Prostate gland (tissue), 2 donors: ENCODE measurements at places on chromosomes 7 and 10.

GRCh38 chr7:154947604-154948003 lies 55.3 kb downstream of the PAXIP1 start:
- no peak overlapping the region for H3K4me3 ChIP-seq
- no peak overlapping the region for H3K27ac ChIP-seq
- no peaks in the 10 kb centered on the region for H3K36me3 ChIP-seq
- H3K4me1 ChIP-seq, result no peaks in the 10 kb centered on the region
- no peaks in the 10 kb centered on the region for H3K27me3 ChIP-seq

- no peaks in the 10 kb centered on the region for H3K36me3 ChIP-seq
- H3K27ac ChIP-seq, result no peak overlapping the region
- H3K27me3 ChIP-seq, result no peaks in the 10 kb centered on the region
- no peak for DNase-seq
- no peak overlapping the region for H3K4me3 ChIP-seq
These were observed 171.9 kb upstream of the LRRN3 start for GRCh38 chr7:110918949-110919548.

DNA sequence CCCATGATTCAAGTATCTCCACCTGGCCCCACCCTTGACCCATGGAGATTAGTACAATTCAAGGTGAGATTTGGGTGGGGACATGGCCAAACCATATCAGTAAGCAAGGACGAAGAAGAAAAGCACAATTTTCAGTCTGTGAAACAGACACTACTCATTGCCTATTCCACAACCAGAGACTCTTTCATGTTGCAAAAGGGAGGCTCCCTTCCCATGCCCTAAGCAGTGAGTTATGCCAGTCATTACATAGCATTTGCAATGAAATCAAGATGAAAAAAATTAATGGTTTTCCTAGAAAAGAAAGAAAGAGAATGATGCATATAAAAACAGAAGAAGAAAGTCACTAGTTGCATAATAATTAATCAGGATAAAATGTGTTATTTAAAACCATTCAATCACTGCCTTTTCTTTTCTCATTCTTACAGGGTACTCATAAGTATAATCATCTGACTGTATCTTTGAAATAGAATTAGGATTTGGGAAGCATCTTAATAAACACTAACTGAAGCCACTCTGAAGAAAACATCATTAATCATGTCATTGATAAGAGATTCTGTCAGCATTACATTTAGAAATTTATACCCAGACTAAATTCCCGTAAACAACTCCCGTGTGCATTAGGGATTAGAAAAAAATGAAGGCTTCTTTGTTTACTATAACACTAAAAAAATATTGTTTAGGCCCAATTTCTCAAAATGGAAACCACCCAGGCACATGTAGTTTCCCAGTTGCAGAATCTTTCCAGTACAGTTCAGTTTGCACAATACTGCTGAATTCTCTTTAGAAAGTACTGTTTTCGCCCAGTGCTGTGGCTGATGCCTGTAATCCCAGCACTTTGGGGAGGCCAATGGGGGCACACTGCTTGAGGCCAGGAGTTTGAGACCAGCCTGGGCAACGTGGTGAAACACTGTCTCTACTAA lies 9.1 kb downstream of the PRPS1L1 start:
- H3K27me3 ChIP-seq, result no peaks in the 10 kb centered on the region
- no peak for DNase-seq
- no peak overlapping the region for H3K27ac ChIP-seq
- no peaks in the 10 kb centered on the region for H3K36me3 ChIP-seq
- H3K4me1 ChIP-seq, result no peaks in the 10 kb centered on the region

GRCh38 chr7:91263384-91264045 lies 718 bp upstream of the FZD1 start:
- H3K27me3 ChIP-seq, result no peaks in the 10 kb centered on the region
- H3K27ac ChIP-seq, result peak overlapping the region; percentile 97
- peak; percentile 63 for DNase-seq
- peak overlapping the region; percentile 81 for H3K4me3 ChIP-seq

GRCh38 chr10:103493362-103493915 lies at the start of gene NEURL1:
NEURL1 (plus strand) TSS chr10:103493705; CDS start chr10:103494388, 683 bp downstream.
- no peak within 1 kb of the TSS for H3K27ac ChIP-seq
- no peak for DNase-seq
- peaks cover 9% of the 10 kb centered on the region for H3K27me3 ChIP-seq
- peak within 1 kb of the TSS; percentile 38 for H3K4me3 ChIP-seq
- no peaks in the 10 kb centered on the region for H3K4me1 ChIP-seq

- H3K4me1 ChIP-seq, result peaks cover 1% of the 10 kb centered on the region
- H3K4me3 ChIP-seq, result peak overlapping the region; percentile 64
- H3K27me3 ChIP-seq, result no peaks in the 10 kb centered on the region
- H3K27ac ChIP-seq, result peak overlapping the region; percentile 63
- DNase-seq, result no peak
These were observed 662 bp downstream of the DNAJC2 start for GRCh38 chr7:103343758-103344452.

- H3K27ac ChIP-seq, result peak overlapping the region; percentile 57
- peak; percentile 49 for DNase-seq
- H3K36me3 ChIP-seq, result no peaks in the 10 kb centered on the region
- H3K4me1 ChIP-seq, result no peaks in the 10 kb centered on the region
These were observed 287.3 kb upstream of the SP4 start for GRCh38 chr7:21140622-21141021.

GRCh38 chr7:47627580-47628283 lies 45.8 kb upstream of the TNS3 start:
- H3K4me1 ChIP-seq, result no peaks in the 10 kb centered on the region
- no peak overlapping the region for H3K4me3 ChIP-seq
- no peaks in the 10 kb centered on the region for H3K27me3 ChIP-seq

DNA sequence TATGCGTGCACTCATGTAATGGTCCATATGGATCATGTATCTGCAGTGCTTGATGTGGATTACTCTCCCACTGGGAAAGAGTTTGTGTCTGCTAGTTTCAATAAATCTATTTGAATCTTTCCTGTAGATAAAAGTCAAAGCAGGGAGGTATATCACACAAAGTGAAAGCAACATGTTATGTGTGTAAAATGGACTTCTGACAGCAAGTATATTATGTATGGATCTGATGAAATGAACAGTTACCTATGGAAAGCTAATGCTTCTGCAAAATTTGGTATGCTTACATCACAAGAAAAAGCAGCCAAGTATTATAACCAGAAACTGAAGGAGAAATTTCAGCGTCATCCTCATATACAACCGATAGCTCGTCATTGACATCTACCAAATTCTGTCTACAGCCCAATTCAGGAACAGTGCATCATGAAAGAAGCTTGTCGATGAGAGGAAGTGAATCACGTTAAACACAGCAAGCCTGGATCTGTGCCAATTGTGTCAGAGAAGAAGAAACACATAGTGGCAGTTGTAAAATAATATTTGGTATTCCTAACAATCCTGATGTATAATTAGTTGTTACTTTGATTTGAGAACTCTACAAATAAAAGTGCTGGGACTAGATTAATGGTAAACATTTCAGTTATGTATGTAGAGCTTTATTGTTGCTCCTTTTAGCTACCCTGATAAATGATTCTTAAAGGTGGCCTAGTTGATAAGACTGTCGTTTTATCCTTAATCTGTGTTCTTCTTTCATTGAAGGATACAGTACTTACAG lies 14.2 kb upstream of the SYPL1 start:
- H3K27me3 ChIP-seq, result no peaks in the 10 kb centered on the region
- H3K36me3 ChIP-seq, result no peaks in the 10 kb centered on the region
- DNase-seq, result no peak

GRCh38 chr7:114889646-114890285 lies 32.1 kb upstream of the MDFIC start:
- H3K27me3 ChIP-seq, result no peaks in the 10 kb centered on the region
- H3K27ac ChIP-seq, result no peak overlapping the region
- H3K4me1 ChIP-seq, result no peaks in the 10 kb centered on the region
- H3K4me3 ChIP-seq, result no peak overlapping the region
- DNase-seq, result no peak

DNA sequence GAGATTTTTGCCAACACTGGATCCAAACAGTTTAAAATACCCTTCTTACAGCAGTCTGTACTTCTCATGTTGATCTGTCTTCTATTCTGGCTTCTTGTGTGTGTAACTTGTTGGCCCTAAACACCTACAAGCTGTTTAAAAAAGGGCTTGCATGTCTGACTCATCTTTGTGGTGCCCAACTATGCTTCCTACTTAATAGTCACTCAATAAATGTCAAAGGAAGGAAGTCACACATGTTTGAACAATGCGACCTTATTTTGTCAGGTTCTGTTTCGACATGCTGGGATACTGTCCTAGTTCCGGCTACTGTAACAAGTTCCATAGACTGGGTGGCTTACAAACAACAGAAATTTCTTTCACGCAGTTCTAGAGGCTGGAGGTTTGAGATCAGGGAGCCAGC lies 9.4 kb upstream of the GRK5 start:
- H3K4me3 ChIP-seq, result no peak overlapping the region
- no peaks in the 10 kb centered on the region for H3K4me1 ChIP-seq
- no peaks in the 10 kb centered on the region for H3K27me3 ChIP-seq
- H3K27ac ChIP-seq, result no peak overlapping the region
- no peaks in the 10 kb centered on the region for H3K36me3 ChIP-seq

DNA sequence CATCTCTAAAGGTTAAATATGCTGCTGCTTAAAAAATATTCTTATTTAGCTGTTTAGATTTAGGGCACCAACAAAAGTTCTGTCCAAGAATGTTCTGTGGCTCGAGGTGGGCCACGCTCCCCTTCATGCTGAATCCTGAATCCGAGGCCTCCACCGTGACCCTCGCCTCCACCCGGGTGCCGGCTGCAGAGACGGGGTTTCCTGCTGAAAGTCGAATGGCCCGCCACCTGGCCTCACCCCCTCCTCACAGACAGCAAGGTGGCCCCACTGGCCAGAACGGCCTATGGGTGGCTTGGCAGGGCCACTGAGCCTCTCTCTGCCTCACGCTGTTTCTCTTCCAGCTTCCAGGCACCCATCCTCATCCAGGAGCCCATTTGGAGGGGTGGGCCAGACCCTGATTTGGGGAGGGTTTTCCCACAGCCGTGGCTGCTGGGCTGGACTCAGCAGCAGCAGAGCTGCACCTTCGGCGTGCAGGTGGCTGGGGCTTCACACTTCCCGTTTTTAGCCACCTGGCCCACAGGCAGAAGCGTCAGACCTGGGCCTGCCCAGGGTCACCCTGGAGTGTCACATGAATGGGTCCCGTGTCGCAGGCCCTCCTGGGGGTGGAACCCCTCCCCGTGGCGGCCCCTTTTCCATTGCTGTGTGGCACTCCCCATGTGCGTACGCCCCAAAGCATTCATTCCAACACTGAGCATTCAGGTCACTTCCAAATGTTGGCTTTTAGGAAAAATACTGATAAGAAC lies 26.3 kb upstream of the ADGRA1 start:
- H3K4me1 ChIP-seq, result no peaks in the 10 kb centered on the region
- H3K4me3 ChIP-seq, result no peak overlapping the region
- no peak overlapping the region for H3K27ac ChIP-seq
- no peaks in the 10 kb centered on the region for H3K36me3 ChIP-seq
- no peak for DNase-seq
- no peaks in the 10 kb centered on the region for H3K27me3 ChIP-seq

DNA sequence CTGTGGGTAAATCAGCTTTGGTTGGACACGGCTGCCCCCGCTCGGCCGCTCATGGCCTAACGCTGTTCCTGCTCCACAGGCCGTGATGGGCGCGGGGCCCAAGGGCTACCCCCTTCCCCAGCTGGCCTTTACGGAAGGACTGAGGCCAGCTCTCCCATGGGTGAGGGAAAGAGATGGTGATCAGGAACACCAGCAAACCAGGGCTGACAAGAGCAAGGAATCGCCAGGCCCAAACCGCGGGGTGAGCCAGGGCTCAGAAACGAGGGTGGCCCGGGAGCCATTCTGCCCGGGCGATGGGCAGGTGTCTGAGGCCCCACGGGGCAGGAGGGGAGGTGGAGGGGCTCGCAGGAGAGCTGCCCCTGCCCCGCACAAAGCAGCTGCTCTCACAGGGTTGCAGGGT lies 26.6 kb downstream of the GPER1 start:
- no peaks in the 10 kb centered on the region for H3K4me1 ChIP-seq
- DNase-seq, result no peak
- no peak overlapping the region for H3K4me3 ChIP-seq
- no peaks in the 10 kb centered on the region for H3K27me3 ChIP-seq

DNA sequence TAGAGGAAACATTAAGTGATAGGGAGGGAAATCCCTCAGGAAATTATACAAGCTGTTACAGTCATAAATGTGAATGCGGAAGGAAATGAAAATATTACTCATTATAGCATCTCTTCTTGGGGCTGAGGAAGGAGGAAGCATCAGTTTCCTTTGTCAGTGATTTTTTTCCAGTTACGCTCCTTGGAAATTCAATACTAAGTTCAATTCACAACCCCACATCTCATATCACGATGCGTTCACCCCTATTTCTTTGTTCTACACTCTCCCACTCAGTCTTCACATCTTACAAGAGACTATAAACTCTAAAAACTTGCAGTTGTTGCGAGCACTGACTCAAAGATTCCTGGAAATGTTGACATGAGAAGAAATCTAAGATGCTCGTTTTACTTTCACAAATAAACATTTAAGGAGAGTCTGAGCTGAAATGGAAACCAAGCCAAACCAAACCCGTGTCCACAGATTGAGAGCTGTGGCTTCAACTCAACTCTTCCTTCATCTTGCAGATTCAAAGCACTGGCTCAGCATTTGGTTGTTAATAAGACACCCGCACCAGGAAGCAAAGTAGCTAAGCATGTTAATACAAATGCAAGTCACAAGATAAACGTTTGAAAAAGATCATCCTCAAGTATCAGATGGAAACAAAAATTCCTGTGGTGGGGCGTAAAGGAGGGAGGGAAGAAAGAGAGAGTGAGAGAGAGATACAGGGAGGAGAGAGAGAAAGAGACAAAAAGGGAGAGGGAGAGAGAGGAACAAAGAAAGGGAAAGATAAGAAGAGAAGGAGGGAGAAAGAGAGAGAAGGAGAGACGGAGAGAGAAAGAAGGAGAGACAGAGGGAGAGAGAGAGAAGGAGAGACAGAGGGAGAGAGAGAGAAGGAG lies 150.0 kb upstream of the RSU1 start:
- H3K4me1 ChIP-seq, result no peaks in the 10 kb centered on the region
- no peaks in the 10 kb centered on the region for H3K36me3 ChIP-seq
- no peak overlapping the region for H3K4me3 ChIP-seq

GRCh38 chr7:473211-473734 lies 46.4 kb downstream of the PDGFA start:
- no peaks in the 10 kb centered on the region for H3K36me3 ChIP-seq
- H3K27me3 ChIP-seq, result no peaks in the 10 kb centered on the region
- H3K27ac ChIP-seq, result no peak overlapping the region
- no peak overlapping the region for H3K4me3 ChIP-seq
- no peaks in the 10 kb centered on the region for H3K4me1 ChIP-seq

GRCh38 chr7:75599244-75599781 lies 107.2 kb downstream of the SPDYE5 start:
- no peak overlapping the region for H3K27ac ChIP-seq
- DNase-seq, result no peak
- no peaks in the 10 kb centered on the region for H3K27me3 ChIP-seq
- H3K4me1 ChIP-seq, result no peaks in the 10 kb centered on the region
- no peaks in the 10 kb centered on the region for H3K36me3 ChIP-seq

GRCh38 chr10:36451391-36451970 lies 673.9 kb upstream of the ANKRD30A start:
- H3K4me1 ChIP-seq, result no peaks in the 10 kb centered on the region
- DNase-seq, result no peak
- no peaks in the 10 kb centered on the region for H3K36me3 ChIP-seq
- H3K4me3 ChIP-seq, result no peak overlapping the region

- H3K27me3 ChIP-seq, result no peaks in the 10 kb centered on the region
- H3K4me3 ChIP-seq, result no peak overlapping the region
- H3K27ac ChIP-seq, result no peak overlapping the region
- no peak for DNase-seq
- no peaks in the 10 kb centered on the region for H3K4me1 ChIP-seq
- H3K36me3 ChIP-seq, result no peaks in the 10 kb centered on the region
These were observed 135.4 kb downstream of the CXCL12 start for GRCh38 chr10:44249490-44249889.

- no peaks in the 10 kb centered on the region for H3K4me1 ChIP-seq
- no peak for DNase-seq
- no peaks in the 10 kb centered on the region for H3K36me3 ChIP-seq
- H3K27ac ChIP-seq, result no peak overlapping the region
- H3K27me3 ChIP-seq, result no peaks in the 10 kb centered on the region
These were observed 377.5 kb upstream of the SORCS1 start for GRCh38 chr10:107542016-107542415.
